Panc1 (cell line): ENCODE measurements at places on chromosomes 1 and 21. TPM values are rescaled to one million over a fixed set of nuclear protein-coding genes. Genes with fewer than 3 reads are reported as not detected.

DNA sequence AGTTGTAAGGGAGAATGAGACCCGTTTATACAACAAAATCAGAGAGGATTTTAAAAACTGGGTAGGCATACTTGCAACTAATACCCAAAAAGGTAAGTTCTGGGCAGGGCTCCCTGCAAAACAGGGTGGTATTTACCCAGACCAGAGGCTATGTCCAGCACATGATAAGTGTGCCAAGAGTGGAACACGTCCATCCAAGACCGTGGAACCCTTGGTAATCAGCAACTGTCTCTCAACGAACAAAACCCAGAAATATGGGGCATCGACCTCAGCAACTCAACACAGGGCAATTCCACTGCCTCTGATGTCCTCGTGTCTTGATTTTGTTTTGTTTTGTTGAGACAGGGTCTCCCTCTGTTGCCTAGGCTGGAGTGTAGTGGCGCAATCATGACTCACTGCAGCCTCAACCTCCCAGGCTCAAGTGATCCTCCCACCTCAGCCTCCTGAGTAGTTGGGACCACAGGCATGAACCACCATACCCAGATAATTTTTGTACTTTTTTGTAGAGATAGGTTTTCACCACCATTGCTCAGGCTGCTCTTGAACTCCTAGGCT is 26.7 kb upstream of the MX1 start:
- no peak for DNase-seq

DNA sequence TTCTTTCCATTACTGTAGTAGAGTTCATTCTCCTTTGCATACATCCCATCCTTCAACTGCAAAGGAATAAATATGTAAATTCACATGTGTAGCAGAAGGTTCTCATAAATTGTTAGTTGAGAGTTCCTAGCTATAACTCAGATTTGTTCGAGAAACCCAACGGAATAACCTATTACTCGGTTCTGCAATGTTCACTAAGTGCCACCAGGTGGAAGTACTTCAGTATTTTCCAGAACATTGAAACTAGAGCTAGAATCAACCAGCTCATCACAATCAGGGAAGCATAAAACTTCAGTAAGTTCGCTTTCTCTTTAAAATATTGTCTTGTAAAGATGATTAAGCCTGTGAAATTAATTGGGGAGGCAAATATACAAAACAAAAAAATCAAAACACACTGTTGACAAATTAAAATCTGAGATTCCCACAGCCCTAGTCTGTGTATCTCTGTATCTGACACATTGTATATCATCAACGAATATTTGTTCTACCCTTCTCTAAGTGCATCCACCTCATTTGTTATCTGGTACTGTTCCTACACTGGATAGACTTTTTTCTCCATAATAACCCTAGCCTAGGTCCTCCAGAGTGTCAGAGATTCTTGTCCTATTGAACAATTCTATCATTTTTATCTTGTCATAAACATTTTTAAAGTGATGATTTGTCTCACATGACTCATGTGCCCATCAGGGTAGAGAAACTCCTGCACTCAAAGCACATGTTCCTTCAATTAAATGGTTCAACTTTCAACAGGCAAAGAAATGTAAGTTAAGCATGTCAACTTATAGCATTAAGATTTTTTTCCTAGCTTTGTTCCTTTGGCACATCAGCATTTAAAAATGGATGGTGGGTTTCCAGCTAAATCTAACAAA is 31.9 kb downstream of the MROH9 start:
- peak; percentile 2 for DNase-seq

DNA sequence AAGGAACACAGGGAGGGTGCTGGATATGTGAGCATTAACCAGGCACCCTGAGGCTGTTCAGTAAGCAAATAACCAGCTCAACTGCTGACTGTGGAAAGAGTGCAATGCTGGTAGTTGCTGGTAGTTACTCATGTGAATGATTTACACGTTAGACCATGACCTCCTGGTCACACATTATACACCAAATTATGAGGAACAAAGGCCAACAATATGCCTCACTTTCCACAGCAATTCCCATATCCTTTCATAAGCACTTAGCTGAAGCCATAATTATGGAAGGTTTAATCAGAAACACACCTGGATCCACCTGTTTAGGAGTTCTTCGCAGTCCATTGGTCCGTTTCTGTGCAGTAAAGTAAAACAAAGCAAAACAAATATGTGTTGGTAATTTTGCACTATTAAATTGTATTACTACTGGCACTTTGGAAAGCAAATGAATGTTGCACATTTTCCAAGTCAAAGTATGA is 281.8 kb downstream of the VAV3 start:
- no peak for DNase-seq

DNA sequence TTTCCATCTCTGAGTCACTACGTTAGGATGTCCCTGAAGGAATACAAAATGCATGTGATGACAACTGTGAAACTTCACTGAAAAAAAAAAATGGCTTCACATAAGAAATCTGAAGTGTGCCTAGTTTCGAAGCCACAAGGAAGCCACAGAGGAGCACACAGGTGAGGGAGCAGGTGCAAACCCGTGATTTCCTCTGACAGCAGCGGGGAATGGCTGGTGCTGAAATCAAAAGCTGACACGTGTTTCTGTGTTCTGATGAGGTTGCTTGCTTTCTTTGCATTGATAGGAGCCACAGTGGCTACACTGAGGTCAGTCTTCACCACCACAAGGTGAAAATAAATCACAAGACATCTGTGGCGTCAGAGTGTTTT is 105.7 kb upstream of the TLR5 start:
- DNase-seq = no peak

DNA sequence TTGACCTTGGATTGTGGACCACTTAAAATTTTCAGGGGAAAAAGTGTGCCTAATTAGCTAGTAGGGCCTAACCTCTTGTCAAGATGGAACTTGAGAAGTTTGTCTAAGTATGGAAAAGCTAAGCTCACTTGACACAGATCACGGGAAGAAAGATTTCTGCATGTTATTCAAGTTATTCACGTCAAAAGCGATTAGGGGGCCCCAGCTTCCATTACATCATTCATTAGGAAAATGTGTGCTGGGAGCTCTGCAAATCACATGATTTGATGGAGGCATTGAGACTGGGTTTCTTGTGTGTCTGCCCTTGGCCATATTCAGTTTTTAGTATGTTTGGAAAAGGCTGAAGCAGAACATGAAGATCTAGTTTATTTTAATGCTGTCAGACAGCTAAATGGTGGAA is 15.5 kb upstream of the POGZ start:
- no peak for DNase-seq

DNA sequence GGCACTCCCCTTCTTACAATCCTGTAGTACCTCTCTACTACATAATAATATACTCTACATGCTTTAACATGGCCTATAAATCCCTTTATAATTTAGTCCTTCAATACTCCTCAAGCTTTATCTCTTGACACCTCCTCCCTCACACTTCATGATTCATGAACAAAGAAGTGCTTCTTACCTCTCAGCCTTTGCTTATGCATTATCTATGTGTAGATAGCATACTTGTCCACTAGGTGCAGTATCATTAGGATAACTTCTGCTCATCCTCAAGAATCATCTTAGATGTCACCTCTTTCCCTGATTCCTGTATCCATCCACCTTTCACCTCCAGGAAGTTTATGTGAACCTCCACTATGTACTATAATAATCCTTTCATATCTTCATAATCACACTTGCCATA is 74.4 kb downstream of the COL24A1 start:
- DNase-seq = no peak

DNA sequence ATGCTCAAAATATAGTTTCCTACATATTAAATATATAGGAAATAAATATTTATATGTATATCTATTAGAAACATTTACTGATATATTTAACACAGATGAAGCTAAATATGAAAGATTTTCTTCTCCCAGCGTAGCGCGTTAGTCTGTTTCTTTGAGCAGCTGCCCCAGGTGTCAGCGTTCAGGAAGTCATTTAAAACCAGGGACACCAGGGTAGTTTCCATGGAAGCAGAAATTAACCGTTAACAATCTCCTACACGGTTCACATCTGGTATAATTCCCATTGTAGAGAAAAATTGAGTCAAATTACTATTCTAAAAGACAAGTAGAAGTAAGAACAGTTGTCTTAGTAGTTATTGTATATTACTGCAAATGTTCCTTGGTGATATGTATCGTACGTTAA is 1443.7 kb downstream of the MRPL39 start:
- no peak for DNase-seq

- no peak for DNase-seq
These were observed 206.9 kb downstream of the USH2A start for GRCh38 chr1:216216305-216216704.

DNA sequence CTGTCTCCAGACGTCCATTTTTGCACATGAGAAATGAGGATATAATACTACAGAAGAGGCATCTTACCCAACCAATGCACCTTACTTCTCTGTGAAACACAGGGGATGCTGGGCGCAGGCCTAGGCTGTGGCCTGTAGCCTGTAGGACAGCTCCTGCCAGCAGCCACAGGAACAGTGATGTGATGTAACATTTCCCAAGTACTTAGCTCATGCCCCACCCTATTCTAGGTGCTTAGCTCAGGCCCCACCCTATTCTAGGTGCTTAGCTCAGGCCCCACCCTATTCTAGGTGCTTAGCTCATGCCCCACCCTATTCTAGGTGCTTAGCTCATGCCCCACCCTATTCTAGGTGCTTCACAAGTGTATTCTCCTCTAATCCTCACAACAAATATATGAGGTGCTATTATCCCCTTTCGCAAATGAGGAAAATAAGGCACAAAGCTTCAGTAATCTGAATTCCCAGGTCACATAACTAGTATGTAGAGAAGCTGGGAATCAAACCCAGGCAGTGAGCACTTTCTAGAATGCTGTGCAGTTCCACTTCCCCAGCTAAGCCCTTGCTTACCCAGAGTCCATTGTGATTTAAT is 4.6 kb upstream of the NAXE start:
- DNase-seq = no peak

- DNase-seq = no peak
These were observed 288.8 kb downstream of the DPYD start for GRCh38 chr1:97632075-97632474.

DNA sequence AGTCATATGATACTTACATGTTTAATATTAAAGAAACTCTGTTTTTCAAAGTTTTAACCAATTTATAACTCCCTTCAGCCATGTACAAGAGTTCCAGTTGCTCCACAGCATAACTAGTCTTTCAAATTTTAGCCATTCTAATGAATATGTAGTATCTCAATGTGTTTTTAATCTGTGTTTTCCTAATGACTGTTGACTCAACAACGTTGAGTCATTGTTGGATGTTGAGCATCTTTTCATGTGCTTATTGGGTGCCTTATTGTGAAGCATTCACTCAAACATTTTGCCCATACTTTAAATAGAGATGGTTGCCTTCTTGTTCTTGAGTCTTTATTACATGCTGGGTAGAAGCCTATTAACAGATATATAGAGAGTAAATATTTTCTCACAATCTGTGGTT is 240.2 kb upstream of the LYPLAL1 start:
- DNase-seq = no peak

DNA sequence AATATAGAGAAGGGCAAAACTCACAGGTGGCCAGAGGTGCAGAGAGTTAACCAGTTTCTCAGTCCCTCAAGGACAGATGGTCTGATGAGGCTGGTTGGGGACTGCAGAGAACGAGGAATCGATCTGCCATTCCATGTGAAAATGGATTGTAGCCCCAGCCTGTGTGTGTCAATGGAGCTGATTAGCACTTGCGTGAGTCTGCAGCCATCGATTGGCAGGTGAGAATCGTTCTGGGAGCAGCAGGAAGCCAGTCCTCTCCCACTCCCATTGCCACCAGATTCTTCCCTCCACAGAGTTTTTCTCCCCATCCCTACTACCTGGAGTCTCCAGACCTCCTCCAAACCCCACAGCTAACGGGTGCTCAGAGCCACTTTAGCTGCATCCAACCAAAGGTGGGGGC is 18.3 kb upstream of the PSMB2 start:
- no peak for DNase-seq

DNA sequence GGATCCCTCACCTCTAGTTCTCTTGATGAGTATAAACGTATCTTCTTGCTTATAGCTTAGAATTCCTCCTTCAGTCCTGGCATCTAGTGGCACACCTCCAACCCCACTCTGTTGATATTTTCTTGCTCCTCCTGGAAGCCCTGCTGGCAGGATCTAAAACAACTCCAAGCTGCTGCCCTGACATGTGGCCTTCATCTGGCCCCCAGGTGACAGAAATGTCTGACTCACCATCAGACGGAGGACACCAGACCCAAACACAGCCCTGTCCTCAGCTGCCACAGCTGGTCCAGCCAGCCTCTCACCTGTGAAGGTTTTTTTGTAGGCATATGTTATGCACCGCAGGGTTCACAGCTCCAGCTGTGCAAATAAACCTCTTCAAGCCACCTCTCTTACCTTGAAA is 53.4 kb downstream of the KRTAP19-8 start:
- DNase-seq = no peak

GRCh38 chr1:208606959-208607358 is 362.8 kb upstream of the PLXNA2 start:
- no peak for DNase-seq

GRCh38 chr21:41217671-41218385 is 49.9 kb downstream of the BACE2 start:
- DNase-seq = no peak

DNA sequence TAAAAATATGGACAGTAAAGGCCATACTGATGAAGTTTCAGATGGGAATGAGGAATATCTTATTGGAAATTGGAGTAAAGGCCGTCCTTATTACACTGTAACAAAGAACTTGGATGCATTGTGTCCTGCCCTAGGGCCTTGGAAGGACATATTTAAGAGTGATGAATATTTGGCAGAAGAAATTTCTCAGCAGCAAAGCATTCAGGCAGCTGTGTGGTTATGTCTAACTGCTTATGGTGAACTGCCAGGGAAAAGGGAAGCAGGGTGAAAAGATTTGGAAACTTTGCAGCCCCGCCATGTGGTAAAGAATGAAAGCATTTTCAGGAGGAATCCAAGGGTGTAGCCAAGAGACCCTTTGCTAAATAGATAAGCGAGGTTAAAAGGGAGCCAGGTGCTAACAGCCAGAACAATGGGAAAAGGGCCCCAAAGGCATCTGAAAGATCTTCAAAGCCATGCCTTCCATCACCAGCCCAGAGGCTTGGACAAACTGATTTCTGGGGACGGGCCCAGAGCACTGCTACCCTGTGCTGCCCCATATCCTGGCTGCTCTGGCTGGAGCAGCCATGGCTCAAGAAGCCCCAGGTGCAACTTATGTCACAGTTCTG is 200.0 kb downstream of the PTPRU start:
- DNase-seq = no peak

- no peak for DNase-seq
These were observed 48.3 kb upstream of the POFUT2 start for GRCh38 chr21:45335761-45336534.

RAB3GAP2 gene
- 39.0 TPM for total RNA-seq

AIM2 gene
- not detected for total RNA-seq

OR2L3 gene
- not detected for total RNA-seq

SLAMF9 gene
- not detected for total RNA-seq

PFKFB2 gene
- 35.6 TPM for total RNA-seq

KRTAP21-2 gene
- not detected for total RNA-seq

CFAP74 gene
- total RNA-seq = not detected

SPRR2A gene
- not detected for total RNA-seq

ACTN2 gene
- 0.49 TPM for total RNA-seq

LDLRAD2 gene
- not detected for total RNA-seq

RSPH1 gene
- 0.46 TPM for total RNA-seq
